Sigmoid colon (tissue), 7 donors: ENCODE measurements at places on chromosomes 5 and 9.

DNA sequence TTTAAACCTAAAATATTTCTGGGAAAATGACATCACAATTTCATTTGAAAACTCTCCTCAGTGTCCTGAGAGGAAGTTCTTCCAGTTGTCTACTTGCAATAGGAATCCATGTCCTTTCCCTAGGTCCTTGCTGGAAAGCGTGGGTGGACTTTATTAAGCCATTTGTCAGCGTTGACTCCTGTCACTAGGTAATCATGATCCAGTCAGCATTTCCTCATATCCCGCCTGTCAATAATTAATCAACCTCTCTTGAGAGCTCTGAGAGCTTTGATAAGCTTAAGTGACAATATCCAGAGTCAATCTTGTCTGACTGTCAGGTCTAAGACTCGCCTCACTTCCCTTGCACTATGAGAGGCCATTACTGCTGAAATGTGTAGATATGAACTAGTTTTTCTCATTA lies 107.2 kb upstream of the SLIT3 start:
- no peak for DNase-seq

DNA sequence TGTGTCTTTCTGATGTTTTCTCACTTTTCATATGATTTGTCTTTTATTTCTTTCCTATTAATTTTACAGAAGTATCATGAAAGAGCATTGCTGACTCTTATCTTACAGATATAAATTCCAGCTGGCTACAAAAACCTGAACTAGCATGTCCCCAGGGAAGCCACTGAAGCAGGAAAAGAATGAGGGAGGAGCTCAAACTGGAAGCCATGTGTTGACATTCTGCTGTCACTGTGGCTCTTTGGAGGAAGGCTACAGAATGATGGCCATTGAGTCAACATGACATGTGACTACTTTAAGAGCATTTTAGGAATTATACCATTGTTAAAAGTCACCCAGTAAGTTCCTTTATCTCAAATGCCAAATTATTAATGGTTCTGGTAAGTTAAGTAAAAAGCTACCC lies 638.3 kb upstream of the DMAC1 start:
- no peak for DNase-seq

GRCh38 chr9:28206280-28206679 lies 633.0 kb upstream of the C9orf72 start:
- no peak for DNase-seq

GRCh38 chr9:35831040-35831439 lies 2.0 kb downstream of the TMEM8B start:
- peak; percentile 42 for DNase-seq

GRCh38 chr5:21831145-21831787 lies 1021.9 kb downstream of the CDH12 start:
- DNase-seq = no peak

GRCh38 chr5:139611703-139612584 lies 36.2 kb upstream of the CXXC5 start:
- no peak for DNase-seq

DNA sequence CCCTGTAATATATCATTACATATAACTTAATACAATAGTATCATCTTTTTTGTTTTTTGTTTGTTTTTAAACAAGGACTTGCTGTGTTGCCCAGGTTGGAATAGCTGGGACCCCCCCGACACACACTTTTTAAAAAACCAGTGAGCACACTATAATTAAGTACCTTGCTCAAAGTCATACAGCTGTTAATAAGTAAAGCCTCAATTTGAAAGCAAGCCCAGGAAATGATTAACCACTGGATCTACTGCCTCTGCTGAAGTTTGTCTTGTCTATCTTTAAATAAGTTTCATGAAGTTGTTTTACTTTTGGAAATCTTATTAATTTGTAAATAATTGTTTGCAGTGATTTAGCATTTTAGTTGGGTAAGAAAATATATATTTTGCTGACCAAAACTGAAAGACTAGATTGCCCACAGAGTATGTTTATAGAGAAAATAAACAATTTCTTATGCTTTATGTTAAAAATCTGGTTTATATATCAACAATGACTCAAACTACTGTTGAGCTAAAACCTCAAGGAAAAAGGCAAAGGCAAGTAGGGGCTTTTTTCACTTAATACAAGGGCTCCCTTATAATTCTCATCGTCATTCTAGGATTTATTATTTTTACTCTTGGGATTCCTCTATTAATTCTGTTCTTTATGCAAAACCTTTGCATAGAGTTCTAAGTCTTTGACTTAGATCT lies 5.8 kb upstream of the CARNMT1 start:
- DNase-seq = no peak

DNA sequence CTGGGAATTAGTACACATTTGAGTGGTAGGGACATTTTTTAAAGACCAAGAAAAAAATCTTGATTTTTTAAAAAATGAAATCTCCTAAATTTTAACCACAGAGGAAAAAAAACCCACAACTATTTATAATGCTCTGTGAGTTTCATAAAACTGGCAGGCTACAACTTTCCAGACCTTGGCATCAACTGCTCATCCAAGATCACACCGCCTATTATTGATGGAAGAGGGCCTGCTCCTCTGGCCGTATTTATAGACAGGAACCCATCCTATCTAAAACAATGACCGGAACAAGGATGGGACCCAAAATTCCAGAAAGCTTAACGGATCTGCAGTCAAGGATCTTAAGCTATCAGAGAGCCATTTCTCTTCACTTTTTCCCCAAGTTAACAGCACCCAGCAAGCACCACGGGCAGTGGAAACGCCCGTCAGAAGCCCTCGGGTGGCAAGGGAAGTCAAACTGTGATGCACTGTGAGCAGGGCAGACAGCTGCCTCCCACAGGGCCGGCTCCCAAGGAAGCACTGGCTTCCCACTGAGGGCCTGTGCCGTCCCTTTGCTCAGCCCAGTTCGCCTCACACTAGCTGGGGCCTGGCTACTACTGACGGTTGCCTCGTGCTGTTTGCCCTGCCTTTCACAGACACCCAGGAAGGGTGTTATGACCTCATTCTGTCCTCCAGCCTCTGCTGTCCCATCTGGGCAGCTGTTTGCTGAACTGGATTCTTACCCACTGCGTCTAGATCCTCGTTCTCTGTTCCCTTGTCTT lies 62.8 kb downstream of the CDC14B start:
- no peak for DNase-seq

- no peak for DNase-seq
These were observed 726.9 kb downstream of the DNAH5 start for GRCh38 chr5:13217636-13218035.

DNA sequence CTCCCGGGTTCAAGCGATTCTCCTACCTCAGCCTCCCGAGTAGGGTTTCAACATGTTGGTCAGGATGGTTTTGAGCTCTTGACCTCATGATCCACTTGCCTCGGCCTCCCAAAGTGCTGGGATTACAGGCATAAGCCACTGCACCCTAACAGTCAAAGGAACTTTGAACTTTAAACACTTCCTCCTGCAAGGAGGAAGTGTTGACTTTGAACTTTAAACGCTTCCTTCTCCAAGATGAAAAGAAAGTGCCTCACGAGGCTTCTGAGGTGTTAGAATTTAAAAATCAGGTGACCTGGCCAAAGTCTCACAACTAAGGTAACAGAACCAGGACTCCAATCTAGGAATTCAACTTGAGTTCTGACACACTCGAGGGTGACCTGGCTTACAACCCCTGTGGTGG lies 150.9 kb downstream of the BRINP1 start:
- no peak for DNase-seq

DNA sequence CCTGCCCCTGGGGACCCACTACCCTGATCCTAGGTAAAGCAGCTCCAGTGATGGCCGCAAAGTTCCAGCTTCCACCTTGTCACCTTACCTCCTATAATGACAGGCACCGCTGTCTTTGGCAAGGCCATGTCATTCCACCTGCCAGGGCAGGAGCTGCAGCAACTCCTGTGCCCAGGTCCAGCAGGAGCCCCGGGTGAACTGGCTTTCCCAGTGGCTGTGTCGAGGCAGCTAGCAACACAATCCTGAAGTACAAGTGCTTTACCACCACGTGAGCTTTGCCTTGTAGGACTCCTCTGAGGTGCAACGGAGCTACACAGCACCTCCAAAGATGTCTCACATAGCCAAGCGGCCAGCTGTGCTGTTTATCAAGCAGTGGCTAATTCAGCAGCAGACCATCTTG lies 20.7 kb upstream of the MGAT1 start:
- no peak for DNase-seq

DNA sequence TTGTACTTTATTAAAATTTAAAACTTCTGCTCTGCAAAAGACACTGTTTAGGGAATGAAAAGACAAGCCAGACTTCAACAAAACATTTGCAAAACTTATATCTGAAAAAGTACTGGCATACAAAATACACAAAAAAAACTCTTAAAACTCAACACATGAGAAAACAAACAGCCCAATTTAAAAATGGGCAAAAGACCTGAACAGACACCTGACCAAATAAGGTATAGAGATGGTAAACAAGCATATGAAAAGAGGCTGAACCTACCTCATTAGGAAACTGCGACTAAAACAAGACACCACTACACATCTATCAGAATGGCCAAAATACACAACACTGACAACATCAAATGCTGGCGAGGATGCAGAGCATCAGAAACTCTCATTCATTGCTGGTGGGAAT lies 54.4 kb upstream of the LMX1B start:
- DNase-seq = no peak

DNA sequence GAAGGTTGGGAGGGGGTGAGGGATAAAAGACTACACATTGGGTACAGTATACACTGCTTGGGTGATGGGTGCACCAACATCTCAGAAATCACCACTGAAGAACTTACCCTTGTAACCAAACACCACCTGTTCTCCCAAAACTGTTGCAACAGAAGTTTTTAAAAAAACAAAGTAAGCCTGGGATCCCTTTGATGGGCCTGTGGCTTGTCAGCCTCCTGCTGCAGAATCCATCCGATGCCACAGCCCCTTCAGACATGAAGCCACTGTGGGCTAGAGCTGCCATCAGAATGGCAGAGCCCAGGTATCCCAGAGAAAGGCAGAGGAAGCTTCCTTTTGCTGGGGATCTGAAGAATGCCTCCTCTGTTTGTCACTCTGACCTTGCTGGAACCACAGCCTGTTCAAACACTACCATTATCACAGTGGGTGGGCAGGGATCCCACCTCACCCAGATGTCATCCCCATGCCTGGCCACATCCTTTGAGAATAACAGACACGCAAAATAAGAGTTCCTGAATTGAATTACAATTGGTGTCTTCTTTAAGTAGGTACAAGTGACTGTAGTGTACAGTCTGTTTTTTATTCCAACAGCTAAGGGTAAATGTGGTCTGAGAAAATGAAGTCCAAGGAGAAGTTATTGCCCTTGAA lies 78.1 kb upstream of the DIRAS2 start:
- no peak for DNase-seq

- no peak for DNase-seq
These were observed 232.5 kb upstream of the CCNH start for GRCh38 chr5:87645224-87645623.

- peak; percentile 87 for DNase-seq
These were observed 842 bp upstream of the ANGPTL2 start for GRCh38 chr9:127123064-127123890.

DNA sequence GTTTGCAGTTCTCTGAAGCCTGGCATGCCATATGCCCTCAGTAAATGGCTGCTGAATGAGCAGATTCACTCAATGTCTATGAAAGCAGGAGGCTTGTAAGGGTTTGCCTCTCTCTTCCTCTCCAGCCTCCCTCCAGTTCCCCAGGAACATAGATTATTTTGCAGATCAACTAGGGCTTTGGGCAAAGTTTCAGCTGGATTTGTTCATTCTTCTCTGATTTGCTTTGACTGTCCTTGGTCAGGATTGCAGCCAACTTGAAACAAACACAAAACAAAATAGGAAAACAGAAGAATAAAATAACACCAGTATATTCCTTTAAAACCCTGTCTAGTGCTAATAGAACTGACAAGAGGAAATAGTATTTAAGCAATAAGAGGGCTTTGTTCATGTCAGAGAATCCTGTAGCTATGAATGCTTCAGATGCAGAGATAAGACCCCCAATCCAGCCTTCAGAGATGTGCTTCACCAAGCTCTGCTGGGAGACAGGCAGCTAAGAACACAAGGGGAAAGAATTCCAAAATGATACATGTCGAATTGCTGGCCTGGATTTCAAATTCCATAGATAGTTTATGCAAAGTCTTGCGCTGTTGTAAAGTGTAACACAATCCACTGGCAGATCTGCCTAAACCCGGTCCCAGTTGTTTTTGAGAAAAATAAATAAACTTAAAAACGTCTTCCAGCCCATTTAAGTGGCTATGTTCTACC lies 174.3 kb downstream of the PAPPA start:
- no peak for DNase-seq

DNA sequence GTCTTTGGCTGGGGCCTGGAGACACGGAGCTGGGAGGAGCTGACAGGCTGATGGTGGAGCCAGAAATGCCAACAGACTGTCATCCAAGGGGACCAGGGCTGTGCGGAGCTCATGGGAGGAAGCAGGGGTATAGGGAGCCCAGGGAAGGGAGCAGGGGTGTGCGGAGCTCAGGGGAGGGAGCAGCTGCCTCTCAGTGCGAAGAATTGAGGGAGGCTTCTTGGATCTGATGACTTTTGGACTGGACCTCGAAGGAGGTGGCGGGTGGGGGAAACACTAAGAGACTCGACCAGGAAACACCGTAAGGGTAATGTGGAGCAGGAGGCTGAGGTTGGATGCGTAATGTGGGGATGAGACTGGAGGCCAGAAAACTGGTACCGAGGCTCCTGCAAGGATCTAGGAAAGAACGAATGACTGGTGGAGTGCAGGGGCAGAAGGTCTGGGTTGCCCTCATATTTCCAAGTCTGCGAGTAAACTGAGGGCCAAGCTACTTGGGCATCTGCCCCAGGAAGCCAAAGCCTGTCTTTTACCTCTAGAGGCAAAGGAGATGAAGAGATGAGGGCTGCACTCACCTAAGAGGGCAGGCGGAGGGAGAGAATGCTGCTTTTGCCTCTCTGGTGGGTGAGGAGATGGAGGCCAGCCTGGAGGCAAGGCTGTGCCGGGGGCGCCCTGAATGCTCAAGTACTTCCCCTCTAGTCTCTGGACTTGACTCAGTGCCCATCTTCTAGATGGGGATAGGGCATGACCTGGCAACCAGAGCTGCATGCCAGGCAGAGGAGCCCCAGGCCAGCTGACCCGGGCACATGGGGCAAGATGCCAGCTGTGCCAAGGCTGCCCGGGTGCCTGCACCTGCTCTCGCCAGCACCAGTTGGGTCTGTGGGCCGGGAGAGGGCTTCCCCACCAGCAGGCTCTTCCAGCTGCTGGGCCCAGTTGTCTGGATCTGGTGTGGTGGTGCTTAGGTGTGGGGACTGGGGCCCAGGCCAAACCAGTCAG lies 2.3 kb downstream of the PTGS1 start:
- peak; percentile 64 for DNase-seq

DNA sequence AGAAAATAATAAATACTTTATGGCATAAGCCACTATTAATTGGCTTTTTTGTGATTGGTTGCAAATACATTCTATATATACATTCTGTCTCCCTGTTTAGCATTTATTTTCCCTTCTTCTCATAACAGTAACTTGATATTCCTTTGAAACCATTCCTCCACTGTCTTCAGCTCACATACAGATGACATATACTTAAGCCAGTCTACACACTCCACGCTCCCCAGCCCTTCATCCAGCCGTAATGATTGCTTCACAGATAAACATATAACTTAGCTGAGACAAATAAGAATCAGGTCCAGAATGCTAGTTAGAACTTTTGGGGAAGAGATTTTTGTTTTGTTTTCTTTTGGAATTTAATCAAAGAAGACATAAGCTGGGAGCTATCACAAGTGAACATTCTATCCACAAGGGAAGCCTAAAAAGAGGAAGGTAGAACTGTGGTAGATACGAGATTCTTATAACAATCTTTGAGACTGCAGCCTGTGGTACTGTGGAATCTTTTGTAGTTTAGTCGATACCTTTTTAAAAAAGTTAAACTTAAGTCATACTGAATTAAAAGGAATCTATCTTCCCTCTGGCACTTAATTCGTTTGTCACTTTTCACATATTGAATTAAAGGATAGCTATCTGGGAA lies 365.1 kb upstream of the PRR16 start:
- DNase-seq = no peak
